ENCODE measurements at places on chromosomes 1 and 21.

DNA sequence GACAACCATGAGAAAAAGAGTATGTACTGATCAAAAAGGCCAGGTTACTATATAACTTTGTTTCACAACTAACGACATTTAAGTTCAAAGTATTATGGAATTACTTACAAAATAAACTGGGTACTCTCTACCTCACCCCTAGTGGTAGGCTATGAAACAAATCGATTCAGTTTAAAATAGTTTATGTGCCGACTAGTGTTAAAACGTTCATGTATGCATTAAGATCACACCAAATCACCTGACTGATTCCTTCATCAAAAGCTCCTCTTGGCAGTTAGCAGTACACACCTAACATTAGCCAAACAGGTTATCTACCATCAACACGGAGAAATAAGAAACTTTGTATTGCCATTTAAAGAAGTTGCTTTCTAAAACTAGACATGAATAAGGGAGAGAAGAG is 137.1 kb downstream of the AKT3 start:
- no peak for DNase-seq

- DNase-seq: no peak
Observed at GRCh38 chr21:39651206-39651605, 38.5 kb downstream of the B3GALT5 start.

- DNase-seq: no peak
Observed at GRCh38 chr1:26163684-26164035, 4.8 kb downstream of the FAM110D start.

DNA sequence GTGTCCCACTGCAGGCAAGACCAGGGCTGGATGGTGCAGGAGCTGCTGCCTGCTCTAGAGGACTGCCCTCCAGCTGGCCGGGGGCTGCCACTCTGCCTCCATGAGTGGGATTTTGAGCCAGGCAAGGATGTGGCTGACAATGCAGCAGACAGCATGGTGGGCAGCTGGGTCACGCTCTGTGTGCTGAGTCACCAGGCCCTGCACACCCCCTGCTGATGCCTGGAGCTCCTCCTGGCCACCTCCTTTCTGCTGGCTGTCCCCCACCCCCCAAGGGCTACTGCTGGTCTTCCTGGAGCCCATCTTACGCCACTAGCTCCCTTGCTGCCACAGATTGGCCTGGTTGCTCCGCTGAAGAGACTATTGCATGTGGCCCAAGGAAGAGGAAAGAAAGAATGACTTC is 3.9 kb upstream of the ZSCAN20 start:
- DNase-seq: no peak

DNA sequence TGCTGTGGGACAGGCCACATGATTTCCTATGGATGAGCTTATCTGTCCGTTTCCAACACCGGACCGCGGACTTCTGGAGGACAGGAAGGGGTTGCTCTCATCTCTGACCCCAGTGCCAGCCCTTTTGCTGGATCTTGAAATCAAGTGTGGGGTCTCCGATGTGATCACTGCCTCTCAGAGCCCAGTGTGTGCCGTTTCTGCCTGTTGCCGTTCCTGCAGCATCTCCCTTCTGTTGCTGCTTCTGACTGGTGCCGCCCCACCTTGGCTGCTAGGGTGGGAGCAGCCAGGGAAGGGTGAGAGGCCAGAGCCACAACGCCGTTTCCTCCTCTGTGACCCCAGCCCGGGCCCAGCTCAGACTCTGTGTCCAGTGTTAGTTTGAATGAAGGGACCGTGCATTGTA is 67.3 kb upstream of the WNT4 start:
- no peak for DNase-seq

DNA sequence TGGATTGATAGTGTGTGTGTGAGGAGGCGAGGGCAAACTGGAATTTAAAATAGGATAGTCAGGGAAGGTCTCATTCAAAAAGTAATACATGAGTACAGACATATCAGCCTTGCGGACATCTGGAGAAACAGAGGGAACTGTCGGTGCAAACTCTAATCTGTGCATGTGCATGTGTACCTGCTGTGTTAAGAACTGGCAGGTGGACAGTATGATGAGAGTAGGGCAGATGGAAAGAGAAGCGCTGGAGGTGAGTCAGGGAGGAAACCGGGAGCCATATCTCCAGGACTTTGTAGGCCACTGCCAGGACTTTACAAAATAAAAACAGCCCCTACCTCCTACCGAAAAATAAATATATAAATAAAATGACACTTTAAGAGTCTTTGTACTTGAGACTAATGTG is 31.3 kb upstream of the MYBPHL start:
- no peak for DNase-seq
